NCI-H187 (cell line): ENCODE measurements at places on chromosomes 5 and 9.

GRCh38 chr5:14726066-14726838, 61.7 kb downstream of the OTULIN start:
- DNase-seq = no peak

- no peak for DNase-seq
Measured at GRCh38 chr9:102047549-102047948, 309.1 kb upstream of the GRIN3A start.

- no peak for DNase-seq
Measured at GRCh38 chr9:20582150-20582549, 40.1 kb downstream of the MLLT3 start.

DNA sequence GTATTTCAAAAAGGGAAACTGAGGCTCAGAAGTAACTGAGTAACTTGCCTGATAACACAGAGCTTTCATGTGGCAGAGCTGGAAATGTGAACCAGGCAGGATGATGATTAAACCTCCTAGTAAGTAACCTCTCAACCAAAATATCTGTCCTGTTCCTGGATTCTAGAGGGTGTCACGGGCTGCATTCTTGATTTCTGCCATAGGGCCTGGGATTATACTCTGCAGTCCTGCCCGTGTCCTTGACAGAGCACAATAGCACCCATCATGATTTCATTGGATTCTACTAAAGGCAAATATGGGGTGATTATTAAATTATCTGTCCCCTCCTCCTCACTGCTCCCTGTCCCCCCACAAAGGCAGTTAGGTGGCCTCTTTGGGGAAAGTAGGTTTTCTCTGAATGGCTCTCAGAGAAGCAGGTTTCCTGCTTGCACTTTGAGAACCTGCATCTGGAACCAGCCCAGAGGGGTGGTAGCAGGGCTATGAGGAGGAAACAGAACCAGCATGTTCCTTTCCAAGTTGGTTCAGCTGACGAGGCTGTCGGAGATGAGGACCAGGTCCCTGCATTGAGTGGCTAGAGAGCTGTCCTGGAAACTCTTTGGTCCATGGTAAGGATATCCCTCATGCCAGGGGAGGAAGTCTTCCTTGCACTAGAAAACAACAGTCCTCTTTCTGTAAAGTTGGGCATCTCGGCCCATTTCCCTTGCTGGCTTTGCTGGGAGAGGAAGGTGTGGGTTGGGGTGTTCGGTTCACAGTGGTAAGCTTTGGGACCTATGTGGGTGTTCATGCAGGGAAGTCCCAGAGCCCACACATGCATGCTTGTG, 36.6 kb downstream of the PPARGC1B start:
- no peak for DNase-seq

GRCh38 chr9:128917151-128917849, 3.5 kb upstream of the PHYHD1 start:
- no peak for DNase-seq

- DNase-seq = no peak
Measured at GRCh38 chr5:42749020-42749419, 7.6 kb upstream of the CCDC152 start.

- no peak for DNase-seq
Measured at GRCh38 chr5:126597156-126597555, 2.1 kb upstream of the ALDH7A1 start.

- DNase-seq = no peak
Measured at GRCh38 chr9:110874963-110875674, 163.2 kb downstream of the LPAR1 start.

GRCh38 chr5:157582731-157583620, 7.4 kb upstream of the ADAM19 start:
- DNase-seq = no peak

DNA sequence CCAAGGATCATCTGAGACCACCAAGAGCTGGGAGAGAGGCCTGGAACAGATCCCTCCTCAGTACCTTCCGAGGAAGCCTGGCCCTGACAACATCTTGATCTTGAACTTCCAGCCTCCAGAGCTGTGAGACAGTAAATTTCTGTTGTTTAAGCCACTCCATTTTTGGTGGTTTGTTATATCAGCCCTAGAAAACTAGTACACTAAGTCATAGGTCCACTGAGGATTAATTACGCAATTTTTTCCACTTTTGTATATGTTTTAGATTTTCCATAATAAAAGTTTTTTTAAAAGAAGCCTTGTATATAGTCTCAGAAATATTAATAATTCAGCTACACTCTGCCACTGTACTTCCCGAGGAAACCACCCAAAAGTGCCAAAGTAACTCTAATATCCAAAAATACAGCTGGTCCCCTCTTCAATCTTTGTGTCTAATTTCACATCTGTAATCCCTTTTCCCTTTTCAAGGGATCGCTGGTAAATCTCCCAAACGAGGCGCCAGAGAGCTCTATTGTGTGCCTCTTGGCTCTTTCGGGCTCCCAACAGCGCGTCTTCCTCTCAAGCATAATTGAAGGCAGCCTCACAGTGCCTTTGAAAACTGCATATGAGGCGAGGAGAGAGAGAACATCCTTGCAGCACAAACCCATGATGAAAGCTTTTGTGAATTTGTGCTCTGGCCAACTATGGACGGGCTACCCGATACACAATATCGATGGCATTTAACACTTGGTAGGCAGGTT, 32.7 kb downstream of the PRUNE2 start:
- no peak for DNase-seq

DNA sequence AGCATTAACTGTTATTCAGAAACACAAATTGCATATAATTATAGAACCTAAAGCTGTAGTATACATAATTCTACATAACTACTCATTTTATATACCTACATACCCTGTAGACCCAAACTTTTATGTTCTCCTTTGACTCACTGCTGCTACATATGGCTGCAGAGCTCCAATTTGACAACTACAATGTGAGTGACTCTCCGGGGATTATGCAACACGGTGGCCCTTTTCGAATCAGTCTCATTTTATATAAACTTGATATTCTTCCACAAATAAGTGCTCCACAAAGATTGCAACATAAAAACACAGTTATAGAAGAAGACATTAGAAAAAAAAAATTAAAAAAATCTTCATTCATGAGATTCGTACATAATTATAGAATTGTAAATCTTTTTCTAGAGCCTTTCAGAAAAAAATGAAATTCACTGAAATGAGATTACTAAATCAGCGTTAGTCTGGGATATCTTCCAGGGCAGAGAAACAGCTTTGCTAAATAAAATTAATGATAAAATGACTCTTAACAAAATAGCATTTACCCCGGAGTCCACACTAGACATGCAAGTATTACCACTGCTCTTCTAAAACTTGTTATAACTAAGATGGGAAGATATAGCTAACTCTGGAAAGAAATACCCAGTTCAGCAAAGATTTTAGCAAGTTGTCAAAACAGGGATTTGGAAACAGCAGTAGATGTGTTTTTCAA, 52.6 kb downstream of the SRFBP1 start:
- no peak for DNase-seq

DNA sequence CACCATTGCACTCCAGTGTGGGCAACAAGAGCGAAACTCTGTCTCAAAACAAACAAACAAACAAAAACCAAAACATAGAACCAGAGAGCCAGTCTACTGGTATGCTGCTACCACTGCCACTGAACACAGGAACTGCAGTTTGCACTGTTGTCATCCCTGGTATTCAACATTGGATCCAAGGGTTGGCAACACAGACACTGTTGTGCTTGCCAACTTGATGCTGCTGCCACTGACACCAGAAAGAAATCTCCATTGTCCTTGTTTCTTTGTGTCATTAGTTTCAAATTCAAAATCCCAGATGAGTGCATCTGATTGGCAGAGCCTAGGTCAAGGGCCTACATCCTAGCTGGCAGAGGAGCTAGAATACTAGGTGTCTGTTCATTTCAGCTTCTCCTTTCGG, 16.2 kb downstream of the HINT1 start:
- DNase-seq = no peak

DNA sequence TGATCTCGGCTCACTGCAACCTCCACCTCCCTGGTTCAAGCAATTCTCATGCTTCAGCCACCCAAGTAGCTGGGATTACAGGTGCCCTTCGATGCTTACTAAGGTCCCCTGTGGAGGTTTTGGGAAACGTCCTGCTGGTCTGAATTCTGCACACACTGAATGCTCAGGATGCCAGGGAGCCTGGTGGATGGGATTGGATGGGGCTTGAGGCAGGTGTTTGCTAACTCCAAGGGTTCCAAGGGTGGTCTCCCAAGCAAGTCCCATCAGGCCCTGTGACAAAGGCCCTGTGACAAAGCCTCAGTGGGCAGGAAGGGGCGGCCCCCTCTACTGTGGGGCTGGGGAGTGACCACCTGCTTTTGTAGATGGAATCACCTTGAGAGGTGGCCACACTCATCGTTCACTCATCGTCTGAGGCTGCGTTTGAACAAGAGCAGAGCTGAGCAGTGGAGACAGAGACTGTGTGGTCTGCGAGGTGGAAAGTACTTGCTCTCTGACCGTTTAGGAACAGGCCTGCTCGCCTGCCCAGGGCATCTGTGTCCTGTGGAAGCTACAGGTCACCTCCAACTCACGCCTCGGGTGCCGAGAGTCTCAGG, 40.2 kb downstream of the MRPL36 start:
- DNase-seq = no peak
